ENCODE measurements at places on chromosomes 3 and 15.
A peak's percentile ranks its signal among the peaks of the same experiment; 100 is the strongest.

- DNase-seq: peak; percentile 71
These were observed 582 bp upstream of the SLCO3A1 start for GRCh38 chr15:91852741-91853510.

DNA sequence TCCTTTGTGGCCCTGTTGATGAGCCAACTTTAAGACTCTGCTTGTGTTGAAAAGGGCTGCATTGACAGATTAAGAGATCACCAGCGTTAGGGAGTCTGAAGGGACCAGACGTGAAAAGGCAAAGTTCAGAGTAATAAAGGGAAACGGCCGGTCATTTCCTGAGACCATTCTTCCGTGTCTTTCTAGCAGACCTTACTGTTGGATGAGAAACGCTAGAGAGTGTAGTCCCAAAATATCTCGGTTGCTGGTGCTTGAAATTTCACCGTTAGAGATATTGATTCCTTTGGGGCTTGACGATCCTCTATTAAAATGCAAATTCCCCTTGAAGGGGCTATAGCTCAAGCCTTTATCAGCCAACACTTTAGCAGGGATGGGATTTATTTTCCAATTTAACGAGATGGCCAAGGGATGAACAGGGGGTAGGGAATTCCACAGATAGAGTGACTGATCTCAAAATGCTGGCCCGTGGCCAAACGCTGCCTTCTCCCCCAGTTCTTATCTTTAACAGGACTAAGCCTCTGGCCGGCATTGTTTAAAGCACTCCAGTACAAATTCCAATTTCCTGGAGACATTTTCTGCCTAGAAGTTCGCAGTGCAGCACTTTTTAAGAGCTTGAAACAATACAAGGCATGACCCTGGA is 250.4 kb downstream of the TJP1 start:
- no peak for DNase-seq

DNA sequence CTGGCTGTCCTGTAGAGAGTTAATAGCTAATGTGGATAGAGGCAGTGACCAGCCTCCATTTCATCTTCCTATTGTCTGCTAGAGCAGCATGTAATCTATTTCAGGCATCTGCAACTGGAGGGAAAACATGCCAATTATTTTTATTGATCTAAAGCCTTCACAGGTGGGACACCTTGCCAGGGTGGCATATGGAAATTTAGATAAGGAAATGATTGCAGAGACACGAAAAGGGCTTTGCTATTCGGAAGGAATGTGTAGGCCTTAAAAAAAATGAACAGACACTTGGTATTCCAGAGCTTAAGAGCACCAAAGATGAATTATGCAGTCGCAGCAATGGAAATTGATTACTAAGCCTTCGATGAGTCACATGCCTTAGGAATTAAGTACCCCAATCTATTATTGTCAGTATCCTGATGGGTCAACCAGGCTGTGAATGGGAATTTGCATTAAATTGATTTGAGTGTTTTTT is 454.7 kb downstream of the SQOR start:
- no peak for DNase-seq

- no peak for DNase-seq
These were observed 11.8 kb downstream of the SSR3 start for GRCh38 chr3:156543043-156543555.

GRCh38 chr3:134772591-134772990 is 22.5 kb upstream of the EPHB1 start:
- DNase-seq: no peak

DNA sequence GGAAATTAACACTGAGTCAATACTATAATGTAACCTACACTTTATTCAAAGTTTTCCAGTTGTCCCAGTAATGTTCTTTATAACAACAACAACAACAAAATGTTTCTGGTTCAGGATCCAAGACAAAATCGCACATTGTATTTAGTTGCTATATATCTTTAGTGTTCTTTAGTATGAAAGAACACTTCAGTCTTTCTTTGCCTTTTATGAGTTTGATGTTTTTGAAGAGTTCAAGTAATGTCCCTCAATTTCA is 7.6 kb upstream of the GRAMD1C start:
- no peak for DNase-seq

DNA sequence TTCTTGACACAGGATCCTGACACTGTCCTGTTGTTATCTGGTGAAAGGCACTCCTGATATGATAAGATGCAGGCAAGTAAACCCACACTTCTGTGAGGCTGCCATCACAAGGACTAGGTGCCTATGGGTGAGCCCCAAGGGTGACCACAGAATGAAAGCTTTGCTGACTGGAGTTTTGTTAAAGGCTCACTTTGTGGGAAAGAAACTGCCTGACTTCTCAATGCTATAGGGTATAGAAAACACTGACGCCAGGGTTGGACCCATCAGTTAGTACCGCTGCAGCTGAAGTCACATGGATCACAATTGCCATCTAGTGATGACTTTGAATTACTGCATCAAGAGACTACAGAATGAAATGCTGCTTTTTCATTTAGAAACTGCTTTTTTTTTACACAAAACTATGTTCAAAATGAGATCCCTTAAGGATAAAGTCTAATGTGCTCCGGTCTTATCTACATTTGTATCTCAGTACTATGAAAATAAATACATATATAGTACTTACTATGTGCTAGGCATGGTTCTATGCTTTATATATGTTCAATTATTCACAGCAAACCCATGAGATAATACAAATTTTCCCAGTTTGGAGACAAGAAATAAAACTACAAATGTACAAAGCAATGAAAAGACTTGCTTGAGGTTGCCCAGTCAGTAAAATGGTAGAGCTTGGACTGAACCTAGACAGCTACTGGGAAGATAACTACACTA is 64.2 kb upstream of the CMSS1 start:
- no peak for DNase-seq

Measured in stimulated activated CD4-positive, alpha-beta T cell treated with anti-CD3 and anti-CD28 coated beads, Interleukin-4, amount 100 ng/mL, for 4 hours (primary cell).